B cell (primary cell): ENCODE measurements at places on chromosomes 5 and 9. TPM values are rescaled to one million over a fixed set of nuclear protein-coding genes. Genes with fewer than 3 reads are reported as not detected.

The SRD5A1 gene
- 14.3 and 17.2 TPM in 2 replicates for polyA plus RNA-seq

The NMUR2 gene
- polyA plus RNA-seq = not detected in 2 replicates

The GFI1B gene
- 0.09 and 0.63 TPM in 2 replicates for polyA plus RNA-seq

The CMYA5 gene
- 0.01 and 0.07 TPM in 2 replicates for polyA plus RNA-seq

The RAB3C gene
- 0.58 TPM in 1 of 2 replicates, not detected in the other for polyA plus RNA-seq

The ACTL7B gene
- 0.07 and 0.19 TPM in 2 replicates for polyA plus RNA-seq

The C9orf153 gene
- polyA plus RNA-seq = not detected in 2 replicates

The KIAA0825 gene
- 0.43 and 0.58 TPM in 2 replicates for polyA plus RNA-seq

GRCh38 chr5:72347801-72348308 is 27.7 kb downstream of the PTCD2 start:
- DNase-seq = no peak

GRCh38 chr9:133811471-133811870 is 73.3 kb upstream of the SARDH start:
- no peak for DNase-seq

- no peak for DNase-seq
Measured at GRCh38 chr9:94915476-94916450, 189.3 kb downstream of the AOPEP start.

GRCh38 chr9:116979456-116979855 is 292.4 kb downstream of the TRIM32 start:
- no peak for DNase-seq

DNA sequence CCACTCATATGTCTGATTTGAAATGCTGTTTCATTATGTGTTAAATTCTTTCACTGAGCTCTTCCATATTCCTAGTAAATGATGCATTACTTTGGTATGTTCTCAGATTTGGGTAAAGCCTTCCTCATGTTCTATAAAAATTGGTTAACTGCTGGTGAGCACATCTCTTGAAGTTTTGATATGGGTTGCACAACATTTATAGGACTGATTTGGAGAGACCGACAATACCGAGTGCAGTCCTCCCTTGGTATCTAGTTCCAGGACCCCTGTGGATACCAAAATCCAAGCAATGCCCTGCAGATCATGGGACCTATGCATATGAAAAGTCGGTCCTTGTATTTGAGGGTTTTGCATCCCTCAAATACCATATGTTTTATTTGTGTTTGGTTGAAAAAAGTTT is 37.8 kb downstream of the WDR36 start:
- DNase-seq = no peak

DNA sequence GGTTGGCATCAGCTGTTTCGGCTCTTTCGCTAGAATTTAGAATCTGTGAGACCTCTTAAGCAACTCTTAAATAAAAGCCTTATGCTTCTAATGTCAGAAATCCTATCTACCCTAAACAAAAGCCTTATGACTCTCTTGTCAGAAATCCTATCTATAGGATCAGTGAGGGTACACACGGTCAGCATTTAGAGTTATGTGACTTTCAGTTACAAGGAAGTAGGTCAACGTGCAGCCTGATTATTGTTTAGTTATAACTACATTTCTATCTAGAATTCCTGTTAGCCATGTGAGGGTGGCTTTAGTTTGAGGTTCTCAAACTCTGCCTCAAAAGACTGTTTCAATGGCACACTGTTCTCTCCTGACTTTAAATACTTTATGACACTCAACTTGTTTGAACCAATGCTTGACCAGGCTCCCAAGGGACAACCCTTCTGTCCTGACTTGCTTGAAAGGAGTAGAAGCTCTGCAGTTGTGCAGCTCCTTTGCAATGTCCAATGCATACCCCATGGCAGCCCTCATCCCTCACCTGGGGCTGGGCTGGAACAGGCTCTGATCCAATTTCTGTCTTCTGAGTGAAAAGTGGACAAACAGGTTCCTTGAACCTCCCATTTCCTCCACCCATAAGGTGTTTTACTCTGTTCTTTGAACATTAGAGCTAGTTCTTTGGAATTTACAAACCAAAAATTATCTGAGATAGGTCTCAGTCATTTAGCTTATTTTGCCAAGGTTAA is 251.6 kb upstream of the PIK3R1 start:
- no peak for DNase-seq

- DNase-seq = no peak
Measured at GRCh38 chr5:68028131-68028727, 187.3 kb upstream of the PIK3R1 start.

GRCh38 chr9:84393266-84393950 is 52.9 kb upstream of the SLC28A3 start:
- no peak for DNase-seq

DNA sequence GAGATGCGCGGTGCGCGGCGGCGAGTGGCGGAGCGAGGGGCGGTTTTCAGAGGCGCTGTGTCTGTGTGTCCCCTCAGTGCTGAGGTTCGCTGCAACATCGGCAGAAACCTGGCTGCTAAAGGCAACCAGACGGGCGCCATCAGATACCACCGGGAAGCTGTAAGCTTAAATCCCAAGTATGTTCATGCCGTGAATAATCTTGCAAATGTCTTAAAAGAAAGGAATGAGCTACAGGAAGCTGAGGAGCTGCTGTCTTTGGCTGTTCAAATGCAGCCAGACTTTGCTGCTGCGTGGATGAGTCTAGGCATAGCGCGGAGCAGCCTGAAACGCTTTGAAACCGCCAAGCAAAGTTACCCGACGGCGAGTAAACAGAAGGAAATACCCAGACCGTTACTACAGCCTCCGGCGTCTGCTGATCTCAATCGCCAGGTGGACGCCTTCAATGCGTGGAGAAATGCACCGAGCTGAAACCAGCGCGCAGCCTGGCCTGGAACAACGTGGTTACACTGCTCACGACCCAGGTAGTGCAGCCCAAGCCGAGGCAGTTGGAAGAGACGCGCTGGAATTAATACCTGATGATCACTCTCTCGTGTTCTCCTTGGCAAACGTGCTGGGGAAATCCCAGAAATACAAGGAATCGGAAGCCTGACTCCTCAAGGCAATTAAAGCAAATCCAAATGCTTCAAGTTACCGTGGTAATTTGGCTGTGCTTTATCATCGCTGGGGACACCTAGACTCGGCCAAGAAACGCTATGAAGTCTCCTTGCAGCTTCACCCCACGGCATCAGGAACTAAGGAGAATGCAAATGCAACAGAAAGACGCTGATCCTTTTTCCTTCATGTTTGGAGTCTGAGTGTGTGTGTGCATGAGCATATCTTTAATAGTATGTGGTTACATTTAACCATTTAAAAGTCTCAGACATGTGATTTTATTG is 15.9 kb downstream of the OR2V1 start:
- peak; percentile 34 for DNase-seq

DNA sequence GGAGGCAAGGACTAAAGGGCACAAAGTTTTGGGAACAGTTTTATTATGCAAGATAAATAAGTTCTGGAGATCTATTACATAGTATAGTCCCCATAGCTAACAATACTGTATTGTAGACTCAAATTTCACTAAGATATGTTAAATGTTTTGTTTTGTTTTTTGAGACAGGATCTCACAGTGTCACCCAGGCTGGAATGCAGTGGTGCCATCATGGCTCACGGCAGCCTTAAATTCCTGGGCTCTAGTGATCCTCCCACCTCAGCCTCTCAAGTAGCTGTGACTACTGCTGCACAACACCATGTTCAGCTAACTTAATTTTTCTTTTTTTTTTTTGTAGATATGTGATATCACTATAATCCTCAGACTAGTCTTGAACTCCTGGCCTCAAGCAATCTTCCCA is 109.6 kb downstream of the TRIM32 start:
- no peak for DNase-seq

- no peak for DNase-seq
Measured at GRCh38 chr5:79901631-79902030, 89.4 kb downstream of the MTX3 start.

DNA sequence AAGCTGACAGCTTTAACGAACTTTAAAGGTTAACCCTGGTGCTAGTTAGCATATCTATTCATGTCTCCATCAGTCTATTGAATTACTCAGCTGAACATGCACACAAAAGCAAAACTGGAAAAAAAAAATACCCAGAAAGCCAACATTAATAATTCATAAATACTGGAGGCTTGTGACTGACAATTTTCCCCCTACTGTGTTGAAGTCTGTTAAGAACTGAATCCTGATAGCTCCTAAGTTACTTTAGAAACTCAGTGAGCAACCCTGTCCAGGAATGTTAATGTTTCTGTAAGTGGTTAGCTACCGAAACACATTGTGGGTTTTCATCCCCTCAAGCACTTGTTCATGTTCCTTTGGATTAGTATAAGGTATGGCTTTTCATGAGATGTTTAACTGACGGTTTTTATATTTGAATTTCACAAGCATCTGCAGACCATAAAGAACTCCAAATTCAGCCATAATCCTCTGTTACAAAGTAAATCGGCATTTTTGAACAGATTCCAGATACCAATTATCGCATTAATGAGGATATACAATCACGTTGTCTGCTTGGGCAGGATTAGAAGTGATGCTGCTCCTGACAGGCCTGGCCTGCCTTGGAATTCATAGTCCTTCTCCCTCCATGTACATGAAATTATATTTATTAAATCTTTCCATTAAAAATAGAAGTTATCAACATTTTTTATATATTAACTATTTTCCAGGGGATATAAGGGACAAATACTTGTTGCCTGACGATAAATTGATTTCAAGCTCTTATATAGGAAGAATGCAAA is 331.2 kb downstream of the TLE4 start:
- DNase-seq = no peak

GRCh38 chr5:168848569-168848968 is 269.4 kb upstream of the PANK3 start:
- DNase-seq = no peak

GRCh38 chr5:10453545-10453944 is 11.9 kb downstream of the ROPN1L start:
- no peak for DNase-seq

DNA sequence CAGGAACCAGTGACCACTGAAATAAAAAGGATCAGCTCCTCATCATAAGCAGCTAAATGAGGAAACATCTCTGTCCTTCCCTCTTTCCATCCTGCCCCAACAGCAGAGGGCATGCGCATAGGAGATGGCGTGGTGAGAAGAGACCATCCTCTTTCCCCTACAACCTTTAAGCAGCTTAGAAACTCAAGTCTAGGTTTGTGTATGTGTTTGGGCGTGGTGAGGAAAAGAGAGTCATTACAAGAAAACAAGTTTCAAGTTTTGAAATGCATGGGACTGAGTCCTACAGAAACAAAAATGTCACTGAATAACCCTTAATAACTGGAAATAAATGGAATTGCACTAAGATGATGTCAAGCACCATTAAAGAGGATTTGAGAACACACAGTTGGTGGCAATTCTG is 96.4 kb upstream of the IL12B start:
- DNase-seq = no peak

DNA sequence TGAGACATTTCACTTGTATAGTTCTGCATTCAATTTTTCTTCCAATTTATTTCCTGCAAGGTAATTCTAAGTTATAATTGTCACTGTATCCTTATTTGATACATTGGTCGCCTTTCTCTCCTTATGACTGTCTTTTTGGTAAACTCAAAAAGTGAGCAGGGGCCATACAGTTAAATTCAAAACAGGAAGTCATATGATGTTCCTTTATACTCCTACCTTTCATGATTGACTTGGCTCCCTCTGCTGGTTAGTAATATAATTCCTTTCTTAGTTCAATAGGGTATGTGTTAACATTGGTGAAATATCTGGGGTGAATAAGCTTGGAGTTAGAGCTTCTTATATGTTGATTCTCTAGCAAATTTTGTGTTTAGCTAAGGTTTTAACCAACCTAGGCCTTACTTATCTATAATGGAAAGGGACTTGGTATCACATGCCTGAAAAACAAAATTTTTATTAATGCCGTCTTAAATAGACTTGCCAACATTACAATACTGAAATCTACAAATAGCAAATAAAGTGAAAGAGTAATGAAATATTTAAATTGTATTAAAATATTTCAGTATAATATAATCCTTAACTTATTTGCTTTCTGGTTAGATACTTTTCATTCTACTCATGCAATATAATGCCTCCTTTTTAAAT is 6.0 kb upstream of the NIPBL start:
- DNase-seq = peak; percentile 80

DNA sequence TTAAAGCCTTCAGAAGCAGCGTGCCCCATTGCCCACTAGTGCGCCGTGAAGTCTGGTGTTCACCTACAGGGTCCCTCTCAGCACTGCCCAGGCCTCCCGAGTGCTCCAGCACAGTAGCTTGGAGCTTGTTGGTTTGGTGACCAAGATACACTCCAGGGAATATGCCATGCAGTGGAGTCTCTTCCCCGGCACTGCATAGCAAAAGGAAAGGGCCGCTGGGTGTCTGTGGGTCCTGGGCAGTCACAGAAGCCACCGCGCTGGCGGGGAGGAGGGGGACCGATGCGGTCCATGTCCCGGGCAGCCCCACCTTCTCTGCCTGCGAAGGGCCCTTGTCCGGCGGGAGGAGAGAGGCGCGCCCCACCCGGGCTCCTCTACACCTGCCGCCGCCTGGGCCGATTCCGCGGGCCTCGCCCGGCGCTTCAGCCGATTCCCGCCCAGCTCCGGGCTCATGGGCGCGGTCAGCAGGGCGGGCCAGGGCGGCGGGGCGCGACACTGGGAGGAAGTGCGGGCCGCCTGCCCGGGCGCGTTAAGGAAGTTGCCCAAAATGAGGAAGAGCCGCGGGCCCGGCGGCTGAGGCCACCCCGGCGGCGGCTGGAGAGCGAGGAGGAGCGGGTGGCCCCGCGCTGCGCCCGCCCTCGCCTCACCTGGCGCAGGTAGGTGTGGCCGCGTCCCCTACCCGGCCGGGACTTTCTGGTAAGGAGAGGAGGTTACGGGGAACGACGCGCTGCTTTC is at the start of gene SYK:
Gene SYK (plus strand): TSS at position 579 of the 732 bp plus-strand sequence. CDS start 42,080 bp downstream, outside the sequence.
- DNase-seq = peak; percentile 87

- DNase-seq = no peak
Measured at GRCh38 chr5:168356592-168356991, 65.1 kb downstream of the WWC1 start.

DNA sequence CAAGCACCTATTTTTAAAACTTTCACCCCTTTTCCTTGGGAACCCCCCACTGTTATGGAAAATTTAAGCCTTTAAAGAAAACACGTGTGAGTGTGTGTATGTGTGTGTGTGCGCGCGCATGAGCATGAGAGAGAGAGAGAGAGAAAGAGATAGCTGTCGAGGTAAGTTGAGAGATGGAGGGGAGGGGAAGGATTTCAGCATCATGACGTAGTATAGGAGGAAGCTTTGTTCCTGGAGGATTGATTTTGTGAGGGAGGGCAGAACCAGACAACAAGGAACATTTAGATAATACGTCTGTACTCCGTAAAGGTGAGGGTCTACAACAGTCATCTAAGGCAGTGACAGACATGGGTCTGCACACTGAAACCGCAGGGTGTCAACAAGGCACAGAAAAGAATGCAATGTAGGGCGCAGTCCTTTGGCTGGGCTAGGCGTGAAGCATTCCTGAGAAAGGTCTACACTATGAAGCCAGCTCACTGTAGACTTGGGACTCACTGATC is 227.7 kb downstream of the SMARCA2 start:
- no peak for DNase-seq

DNA sequence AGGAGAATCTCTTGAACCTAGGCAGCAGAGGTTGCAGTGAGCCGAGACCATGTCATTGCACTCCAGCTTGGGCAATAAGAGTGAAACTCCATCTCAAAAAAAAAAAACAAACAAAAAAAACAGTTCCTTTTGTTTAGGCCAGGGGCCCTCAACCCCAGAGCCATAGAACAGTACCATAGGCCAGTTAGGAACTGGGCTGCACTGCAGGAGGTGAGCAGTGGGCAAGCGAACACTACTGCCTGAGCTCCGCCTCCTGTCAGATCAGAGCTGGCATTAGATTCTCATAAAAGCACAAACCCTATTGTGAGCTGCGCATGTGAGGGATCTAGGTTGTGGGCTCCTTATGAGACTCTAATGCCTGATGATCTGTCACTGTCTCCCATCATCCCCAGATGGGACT is 49.1 kb upstream of the SUB1 start:
- DNase-seq = no peak
